ENCODE measurements at places on chromosomes 16 and 17.

GRCh38 chr17:47776330-47777197 lies 43.5 kb downstream of the TBX21 start:
- no peak for DNase-seq

- DNase-seq, result no peak
These were observed 213.2 kb downstream of the XYLT1 start for GRCh38 chr16:17257426-17258023.

- DNase-seq, result no peak
These were observed 75.9 kb downstream of the LMF1 start for GRCh38 chr16:894841-895240.

DNA sequence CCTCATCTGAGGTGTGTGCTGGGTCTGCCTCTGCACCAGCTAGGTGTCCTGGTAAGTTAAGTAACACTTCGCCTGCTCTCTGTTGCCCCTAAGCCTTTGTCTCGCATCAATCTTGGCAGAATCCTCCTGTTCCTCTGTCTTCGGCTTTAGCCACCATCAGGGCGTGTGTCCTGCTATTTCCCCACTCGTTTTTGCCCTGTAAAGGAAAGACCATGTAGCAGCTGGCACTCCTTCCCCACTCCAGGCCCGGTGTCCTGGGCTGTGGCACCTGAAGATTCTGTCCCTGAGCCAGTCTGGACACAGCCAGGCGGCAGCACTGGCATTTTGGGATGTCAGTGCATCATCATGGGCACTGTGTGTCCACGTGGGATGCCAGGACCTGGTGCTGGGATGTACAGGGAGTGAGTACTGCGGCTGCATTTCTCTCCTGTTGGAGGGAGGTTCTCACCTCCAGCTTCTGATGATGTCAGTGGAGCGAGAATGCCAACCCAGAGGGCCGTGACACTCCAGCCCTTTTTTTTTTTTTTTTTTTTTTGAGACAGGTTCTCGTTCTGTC lies 26.2 kb upstream of the FOXK2 start:
- no peak for DNase-seq

DNA sequence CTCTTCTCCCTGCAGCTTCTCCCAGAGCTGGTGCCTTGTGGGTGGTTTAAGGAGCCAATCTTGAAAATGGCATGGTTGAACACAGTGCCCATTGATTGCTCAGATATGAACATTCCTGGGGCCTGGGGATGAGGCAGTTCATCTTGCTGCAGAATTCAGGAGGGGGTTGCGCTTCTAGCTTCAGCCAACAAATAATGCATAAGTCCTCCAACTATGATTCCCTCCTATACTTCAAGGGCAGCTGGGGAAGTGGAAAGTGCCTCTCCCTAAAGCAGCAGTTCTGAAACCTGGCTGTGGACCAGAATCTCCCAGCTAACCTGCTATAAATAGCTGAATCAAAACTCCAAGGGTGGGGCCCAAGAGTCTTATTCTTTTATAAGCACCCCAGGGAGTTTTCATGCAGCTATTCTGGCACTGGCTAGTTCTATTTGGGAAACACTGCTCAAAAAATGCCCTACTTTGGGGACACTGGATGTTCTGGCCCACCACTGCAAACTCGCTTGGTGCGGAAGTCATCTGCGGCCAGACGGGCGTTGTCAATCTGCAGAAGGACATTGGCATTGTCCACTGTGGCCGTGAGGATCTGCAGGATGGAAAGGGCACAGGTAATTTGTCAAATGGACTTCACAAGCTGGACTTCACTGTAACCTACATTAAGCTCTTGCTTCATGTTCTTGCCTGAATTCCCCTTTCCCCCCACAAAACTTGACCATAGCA lies 130.3 kb downstream of the CCDC144A start:
- no peak for DNase-seq
